ENCODE measurements at places on chromosomes 6 and 20. TPM values are rescaled to one million over a fixed set of nuclear protein-coding genes. Genes with fewer than 3 reads are reported as not detected.

CLPSL1 gene
- total RNA-seq = not detected

GNAS-AS1 gene
- not detected for total RNA-seq

RCAN2 gene
- total RNA-seq = not detected

PRPH2 gene
- total RNA-seq = not detected

GSTA2 gene
- not detected for total RNA-seq
